NCI-H2171 treated with DMSO at 0.1 percent for 48 hours (cell line): ENCODE measurements at places on chromosomes 2 and 18.

GRCh38 chr2:207845202-207845864 lies 75.6 kb upstream of the FZD5 start:
- DNase-seq: no peak

DNA sequence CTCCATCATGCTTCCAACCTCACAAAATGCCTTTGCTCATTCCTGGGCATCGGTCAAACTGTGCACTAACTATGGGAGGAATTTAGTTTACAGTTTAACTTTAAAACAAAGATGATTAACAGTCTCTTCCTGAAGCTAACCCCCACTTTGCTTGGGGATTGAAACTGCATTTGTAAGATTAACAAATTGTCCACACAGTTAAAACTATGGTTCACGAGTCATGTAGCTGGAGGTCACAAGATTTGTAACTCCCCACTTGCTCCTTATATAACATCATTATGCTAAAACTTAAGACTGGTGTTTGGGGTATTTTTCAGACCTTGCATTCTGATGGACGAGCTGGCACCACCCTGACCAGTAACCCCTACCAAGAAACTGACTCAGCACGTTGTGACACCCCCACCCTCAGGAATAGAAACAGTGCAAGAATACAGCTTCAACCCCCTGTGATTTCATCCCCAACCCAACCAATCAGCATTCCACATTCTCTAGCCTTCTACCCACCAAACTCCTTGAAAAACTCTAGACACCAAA lies 252.3 kb downstream of the MBD5 start:
- DNase-seq: no peak

DNA sequence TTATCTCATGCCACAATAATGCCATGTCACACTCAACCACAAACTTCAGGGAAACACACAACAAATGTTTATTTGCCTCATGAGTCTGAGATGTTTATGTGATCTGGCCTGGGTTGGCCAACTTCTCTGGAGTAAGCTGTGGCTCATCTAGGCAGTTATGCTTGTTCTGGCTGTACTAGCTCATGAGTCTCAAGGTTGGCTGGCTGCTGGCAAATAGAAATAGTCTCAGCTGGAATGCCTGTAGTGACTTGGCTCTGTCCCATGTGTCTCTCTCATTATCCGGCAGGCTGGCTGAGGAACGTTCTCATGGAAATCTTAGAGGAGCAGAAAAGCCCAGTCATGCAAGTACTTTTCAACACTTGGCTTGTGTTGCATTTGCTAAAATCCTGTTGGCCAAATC lies 234.9 kb upstream of the CDH2 start:
- peak; percentile 25 for DNase-seq

GRCh38 chr2:121069434-121069969 lies 215.5 kb downstream of the TFCP2L1 start:
- no peak for DNase-seq

GRCh38 chr2:68482296-68482820 lies 15.0 kb downstream of the APLF start:
- DNase-seq: no peak

DNA sequence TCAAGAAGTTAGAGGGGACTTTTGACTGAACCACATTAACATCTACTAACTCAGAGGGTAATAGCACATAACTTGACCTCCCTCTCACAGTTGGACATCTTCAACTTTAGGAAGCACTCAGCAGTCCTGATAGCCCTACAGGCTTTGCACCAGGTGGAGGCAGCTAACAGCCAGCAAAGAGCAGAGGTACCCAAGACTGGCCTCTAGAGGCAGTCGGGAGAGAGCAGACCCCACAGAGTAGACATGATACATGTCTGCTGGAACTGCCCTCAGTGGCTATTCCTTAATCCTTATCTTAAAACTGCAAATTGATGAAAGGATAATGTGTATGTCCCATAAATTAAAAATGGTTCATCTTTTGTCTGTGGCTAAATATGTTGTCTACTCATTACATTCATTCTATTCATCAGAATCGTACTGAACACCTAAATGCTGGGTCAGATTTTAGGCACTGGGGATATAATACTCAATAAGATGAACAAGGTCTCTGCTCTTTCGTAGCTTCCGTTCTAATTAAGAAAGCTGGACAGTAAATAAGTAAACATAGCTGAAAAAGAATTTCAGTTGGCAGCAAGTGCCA lies 49.8 kb downstream of the CAB39 start:
- no peak for DNase-seq

GRCh38 chr2:146978577-146979555 lies 866.0 kb upstream of the ACVR2A start:
- no peak for DNase-seq

DNA sequence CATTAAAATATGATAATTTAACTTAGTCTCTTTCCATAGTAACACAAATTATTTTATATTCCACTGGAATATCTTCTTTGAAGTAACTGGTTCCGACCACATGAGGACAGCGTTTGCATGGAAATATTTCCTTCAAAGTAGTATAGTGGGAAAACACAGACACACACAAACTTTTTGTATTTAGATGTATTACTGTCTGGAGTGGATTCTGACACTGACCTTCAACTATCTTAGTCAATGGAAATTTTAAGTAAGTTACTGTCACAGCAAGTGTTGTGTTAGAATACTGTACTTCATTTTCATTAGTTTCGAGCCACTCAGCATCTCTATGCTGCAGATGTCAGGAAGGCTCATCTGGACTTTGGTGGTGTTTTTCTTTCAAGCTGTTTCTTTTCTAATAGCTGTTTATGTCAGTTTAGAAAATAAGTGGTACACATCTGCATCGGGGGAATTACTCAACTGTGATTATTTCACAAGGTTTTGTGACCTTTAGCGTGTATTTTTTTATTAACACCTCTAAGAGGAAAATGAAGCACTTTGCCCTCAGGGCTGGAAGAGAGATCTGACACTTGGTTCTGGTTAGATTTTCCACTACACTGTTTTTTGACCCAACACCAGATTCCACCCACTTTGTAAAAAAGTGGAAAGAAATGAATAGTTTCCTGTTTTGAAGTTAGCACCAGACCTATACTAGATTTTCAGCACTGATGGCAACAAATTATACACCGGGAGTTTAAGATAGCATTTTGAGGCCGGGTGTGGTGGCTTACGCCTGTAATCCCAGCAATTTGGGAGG lies 18.9 kb upstream of the THOC1 start:
- peak; percentile 5 for DNase-seq

- no peak for DNase-seq
These were observed 62.2 kb downstream of the ARMC9 start for GRCh38 chr2:231260442-231261208.

GRCh38 chr2:151716721-151717120 lies 17.6 kb downstream of the NEB start:
- DNase-seq: no peak

DNA sequence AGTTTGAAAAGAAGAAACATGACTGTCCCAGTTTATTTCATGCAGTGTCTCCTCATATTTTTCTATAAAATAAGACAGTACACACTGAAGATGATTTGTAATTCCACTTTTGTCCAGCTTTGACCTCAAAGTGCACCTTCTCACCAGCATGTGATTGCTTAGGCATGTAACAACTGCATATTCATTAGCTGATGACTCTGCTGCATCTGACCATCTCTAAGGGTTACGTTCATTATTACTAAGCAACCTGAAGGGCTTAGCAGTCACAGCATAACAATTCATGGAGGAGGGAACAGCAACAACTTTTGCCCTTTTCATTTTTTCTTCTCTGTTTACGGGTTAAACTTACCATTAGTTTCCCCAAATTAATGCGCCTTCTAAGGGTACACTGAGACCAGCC lies 330.6 kb upstream of the PIK3C3 start:
- DNase-seq: no peak

GRCh38 chr18:6741232-6741663 lies 11.7 kb downstream of the ARHGAP28 start:
- no peak for DNase-seq

GRCh38 chr18:28152754-28153153 lies 24.2 kb downstream of the CDH2 start:
- DNase-seq: no peak

DNA sequence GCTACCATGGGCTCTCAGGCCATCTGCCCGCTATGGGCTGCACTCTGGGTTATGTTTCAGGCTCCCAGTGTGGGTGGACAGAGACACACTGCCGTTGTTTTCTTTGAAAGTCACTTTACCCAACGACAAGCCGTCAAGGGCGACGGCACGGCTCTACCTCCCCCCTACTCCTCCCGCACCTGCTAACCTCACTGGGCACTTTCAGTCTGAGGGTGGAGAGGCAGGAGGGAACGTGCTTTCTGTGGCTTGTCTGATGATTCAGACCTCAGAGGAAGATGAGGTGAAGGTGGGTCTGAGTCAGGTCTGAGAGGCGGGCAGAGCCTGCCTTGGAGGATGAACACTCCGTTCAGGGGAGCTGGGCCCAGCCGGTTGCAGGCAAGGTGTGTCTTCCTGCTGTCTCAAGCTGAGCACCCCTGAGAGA lies 147.6 kb upstream of the HDAC4 start:
- DNase-seq: no peak

- DNase-seq: peak; percentile 53
These were observed 54.6 kb upstream of the PHLPP1 start for GRCh38 chr18:62660691-62661090.

- DNase-seq: no peak
These were observed 14.4 kb upstream of the TMEM131 start for GRCh38 chr2:98009887-98010760.

GRCh38 chr2:85387754-85388153 lies 22.4 kb downstream of the CAPG start:
- DNase-seq: no peak

DNA sequence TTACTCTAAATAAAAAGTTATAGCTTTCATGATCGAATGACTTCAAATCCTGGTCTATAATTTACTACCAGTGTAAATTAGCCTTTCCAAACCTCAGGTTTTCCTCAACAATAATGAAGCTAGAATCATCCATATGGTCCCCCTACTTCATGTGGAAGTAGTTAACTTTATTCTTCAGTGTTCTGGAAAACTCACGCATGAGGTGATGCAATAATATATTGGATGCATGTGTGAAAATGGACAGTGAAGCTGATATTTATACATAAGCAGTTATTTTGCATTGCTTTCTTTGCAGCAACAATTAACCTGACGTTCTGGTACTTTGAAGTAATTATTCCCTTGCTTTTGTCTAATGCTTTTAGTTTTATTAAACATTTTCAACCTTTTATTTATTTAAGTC lies 18.6 kb upstream of the UNC80 start:
- DNase-seq: no peak

DNA sequence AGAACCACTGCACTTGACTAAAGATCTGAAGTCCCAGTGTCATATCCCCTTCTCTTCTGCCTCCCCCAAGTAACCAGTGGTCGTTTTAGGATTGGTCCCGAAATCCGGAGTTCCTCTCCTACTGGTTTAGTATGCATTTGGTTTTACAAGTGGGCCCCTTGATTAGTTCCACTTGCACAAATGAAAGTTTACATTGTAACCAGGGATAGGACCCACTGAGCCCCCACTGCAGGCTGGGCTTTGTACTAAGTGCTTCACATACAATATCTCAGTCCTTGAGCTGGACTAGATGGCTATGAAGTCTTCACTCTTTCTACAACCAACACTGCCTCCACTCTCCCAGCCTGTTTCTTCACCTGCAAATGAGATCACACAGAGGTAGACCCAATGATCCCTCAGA lies 50.4 kb downstream of the CYRIA start:
- no peak for DNase-seq

DNA sequence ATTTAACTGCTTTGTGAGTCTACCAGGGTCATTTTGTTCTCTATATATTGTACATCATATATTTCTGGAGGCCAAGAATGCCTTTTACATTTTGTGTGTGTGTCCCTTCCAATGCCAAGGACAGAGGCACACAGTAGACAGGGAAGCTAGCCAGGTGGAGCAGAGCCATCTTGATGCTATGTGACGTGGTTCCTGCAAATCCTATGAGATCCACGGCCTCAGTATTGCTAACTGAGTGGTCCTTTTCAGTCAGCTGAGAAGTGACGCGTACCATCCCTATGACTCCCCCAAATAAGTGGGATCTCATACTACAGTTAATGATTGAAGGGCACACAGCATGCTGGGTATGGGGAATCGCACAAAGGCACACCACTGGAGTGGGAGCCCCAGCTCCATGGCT lies 27.3 kb downstream of the CCDC141 start:
- DNase-seq: no peak

DNA sequence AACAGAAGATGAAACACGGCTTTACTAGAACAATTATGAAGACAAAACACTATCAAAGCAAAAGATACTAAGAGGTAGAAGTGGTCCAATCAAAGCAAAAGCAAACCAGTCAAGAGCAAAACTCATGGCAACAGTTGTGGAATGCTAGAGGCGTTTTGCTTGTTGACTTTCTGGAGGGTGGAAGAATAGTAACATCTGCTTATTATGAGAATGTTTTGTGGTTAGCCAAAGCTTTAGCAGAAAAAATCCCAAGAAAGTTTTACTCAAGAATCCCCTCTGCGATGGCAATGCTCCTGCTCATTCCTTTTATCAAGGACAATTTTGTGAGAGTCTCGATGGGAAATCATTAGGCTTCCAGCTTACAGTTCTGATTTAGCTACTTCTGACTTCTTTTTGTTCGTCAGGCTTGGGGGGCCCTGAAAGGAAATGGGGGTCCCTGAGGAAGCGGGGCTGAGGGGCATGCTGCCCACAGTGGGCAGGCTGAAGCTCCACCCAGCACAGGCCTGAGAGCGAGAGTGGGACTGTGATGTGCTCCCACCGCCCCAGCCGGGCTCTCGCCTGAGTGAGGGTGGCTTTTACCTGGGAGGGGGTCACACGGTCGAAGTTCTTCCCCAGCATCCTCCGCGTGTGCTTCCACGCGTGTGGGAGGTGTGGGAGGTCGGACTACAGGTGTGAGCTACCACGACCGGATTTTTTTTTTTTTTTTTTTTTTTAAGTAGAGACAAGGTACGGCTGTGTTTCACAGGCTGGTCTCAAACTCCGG lies 49.0 kb upstream of the MC4R start:
- no peak for DNase-seq

GRCh38 chr2:172848519-172848918 lies 112.9 kb downstream of the RAPGEF4 start:
- no peak for DNase-seq

DNA sequence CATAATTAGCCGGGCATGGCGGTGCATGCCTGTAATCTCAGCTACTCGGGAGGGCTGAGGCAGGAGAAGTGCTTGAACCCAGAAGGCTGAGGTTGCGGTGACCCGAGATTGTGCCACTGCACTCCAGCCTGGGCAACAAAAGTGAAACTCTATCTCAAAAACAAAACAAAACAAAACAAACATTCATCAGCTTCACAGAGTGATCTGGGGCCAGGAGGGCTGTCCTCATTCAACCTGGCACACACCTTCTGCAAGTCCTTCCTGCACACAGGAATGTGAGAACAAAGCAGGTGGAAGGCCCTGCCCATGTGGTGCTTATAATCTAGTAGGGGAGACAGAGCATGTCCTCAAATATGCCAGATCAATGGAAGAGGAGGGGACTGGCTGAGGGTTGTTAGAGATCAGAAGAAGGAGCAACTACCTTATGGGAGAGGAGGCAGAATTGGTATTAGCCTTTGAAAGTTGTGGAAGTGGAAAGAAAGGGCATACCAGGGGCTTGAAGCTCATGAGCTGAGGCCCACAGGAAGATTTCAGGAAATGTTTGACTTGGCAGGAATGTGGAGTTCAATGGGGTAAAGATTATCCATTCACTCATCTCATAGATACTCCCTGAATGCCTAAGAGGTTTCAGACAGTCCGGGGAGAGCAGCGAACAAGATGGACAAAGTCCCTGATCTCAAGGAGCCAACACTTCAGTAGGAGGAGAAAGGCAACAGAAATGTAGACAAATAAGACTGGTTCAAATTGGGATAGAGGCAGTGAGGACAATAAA lies 155.3 kb upstream of the SIX3 start:
- DNase-seq: no peak

- DNase-seq: peak; percentile 84
These were observed 35.5 kb downstream of the NXPH2 start for GRCh38 chr2:138744713-138745112.

- DNase-seq: no peak
These were observed 23.3 kb downstream of the INHBB start for GRCh38 chr2:120369250-120369649.
